ENCODE measurements at places on chromosomes 3 and 15.
A peak's percentile ranks its signal among the peaks of the same experiment; 100 is the strongest.

GRCh38 chr3:18033581-18034108, 291.2 kb upstream of the TBC1D5 start:
- H3K36me3 ChIP-seq = no peaks in the 10 kb centered on the region
- H3K4me1 ChIP-seq = no peaks in the 10 kb centered on the region
- H3K4me3 ChIP-seq = no peak overlapping the region
- no peak for DNase-seq
- H3K27ac ChIP-seq = no peak overlapping the region

DNA sequence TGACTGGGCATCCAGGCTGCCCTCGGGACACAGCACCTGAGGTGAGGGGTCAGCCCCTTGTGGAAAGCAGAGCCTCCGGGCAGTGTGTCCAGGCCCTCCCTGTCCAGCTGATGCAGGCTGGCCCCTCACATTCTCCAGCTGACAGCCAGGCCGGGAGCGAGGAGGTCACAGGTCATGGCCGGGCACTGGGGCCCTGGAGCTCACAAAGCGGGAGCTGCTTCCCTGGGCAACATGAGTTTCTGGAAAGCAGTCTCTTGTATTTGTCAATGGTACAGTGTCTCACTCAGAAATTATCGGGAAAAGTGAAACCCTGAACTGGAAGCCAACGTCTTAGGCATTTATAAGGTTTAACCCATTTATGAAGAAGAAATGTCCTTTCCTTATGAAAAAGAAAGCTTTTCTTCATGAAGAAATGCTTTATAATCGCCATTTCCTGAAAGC, 118.5 kb downstream of the OPA1 start:
- DNase-seq = no peak
- no peaks in the 10 kb centered on the region for H3K27me3 ChIP-seq
- no peaks in the 10 kb centered on the region for H3K4me1 ChIP-seq
- no peaks in the 10 kb centered on the region for H3K36me3 ChIP-seq
- no peak overlapping the region for H3K27ac ChIP-seq
- no peak overlapping the region for H3K4me3 ChIP-seq

DNA sequence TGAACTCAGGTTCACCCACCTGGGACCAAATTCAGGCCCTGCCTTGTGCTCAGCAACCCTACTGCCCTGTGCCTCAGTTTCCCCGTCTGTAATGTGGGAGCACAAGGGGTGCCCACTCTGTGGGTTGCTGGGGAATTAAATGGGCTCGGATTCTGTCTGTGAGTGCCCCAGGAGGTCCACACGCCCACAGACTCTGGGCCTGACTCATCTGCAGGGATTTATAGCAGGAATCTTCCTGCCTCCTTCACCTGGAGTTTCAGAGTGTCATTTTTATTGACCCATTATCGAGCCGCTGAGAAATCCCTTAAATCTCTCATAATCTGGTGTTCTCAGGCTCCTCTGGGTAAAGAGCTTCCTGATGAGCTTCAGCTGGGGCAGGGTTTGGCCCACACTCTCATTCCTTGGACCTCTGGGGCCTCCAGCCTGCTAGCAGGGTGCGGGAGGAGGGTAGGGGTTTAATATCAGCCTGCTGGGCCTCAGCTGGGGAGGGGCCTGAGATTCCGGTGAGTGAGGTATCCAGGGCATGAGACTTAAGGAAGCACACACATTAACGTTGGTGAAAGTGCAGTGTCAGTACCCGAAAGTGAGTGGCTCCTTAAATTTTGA, 16.4 kb downstream of the C3orf18 start:
- H3K4me3 ChIP-seq = no peak overlapping the region
- H3K4me1 ChIP-seq = no peaks in the 10 kb centered on the region
- H3K27ac ChIP-seq = no peak overlapping the region
- DNase-seq = no peak
- H3K27me3 ChIP-seq = no peaks in the 10 kb centered on the region
- H3K36me3 ChIP-seq = no peaks in the 10 kb centered on the region

DNA sequence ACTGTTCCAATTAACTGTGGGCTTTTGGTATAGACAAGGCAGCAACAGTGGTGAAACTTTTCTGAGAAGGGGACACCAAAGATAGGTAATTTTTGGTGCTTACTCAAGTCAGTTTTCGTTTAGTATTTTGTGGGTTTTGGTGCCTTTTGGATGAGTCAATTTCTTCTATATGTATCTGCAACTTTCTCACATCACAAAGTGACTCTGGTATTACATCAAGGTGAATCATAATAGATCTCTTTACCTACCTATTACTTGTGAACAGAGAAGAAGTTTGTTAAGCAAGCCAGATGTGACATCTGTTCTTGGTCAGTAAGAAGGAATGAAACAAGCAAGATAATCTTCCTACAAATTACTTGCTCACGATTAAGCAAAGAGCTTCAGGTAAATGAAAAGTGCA, 732.4 kb upstream of the DPPA4 start:
- no peaks in the 10 kb centered on the region for H3K4me1 ChIP-seq
- H3K4me3 ChIP-seq = no peak overlapping the region
- no peaks in the 10 kb centered on the region for H3K27me3 ChIP-seq
- H3K27ac ChIP-seq = no peak overlapping the region

DNA sequence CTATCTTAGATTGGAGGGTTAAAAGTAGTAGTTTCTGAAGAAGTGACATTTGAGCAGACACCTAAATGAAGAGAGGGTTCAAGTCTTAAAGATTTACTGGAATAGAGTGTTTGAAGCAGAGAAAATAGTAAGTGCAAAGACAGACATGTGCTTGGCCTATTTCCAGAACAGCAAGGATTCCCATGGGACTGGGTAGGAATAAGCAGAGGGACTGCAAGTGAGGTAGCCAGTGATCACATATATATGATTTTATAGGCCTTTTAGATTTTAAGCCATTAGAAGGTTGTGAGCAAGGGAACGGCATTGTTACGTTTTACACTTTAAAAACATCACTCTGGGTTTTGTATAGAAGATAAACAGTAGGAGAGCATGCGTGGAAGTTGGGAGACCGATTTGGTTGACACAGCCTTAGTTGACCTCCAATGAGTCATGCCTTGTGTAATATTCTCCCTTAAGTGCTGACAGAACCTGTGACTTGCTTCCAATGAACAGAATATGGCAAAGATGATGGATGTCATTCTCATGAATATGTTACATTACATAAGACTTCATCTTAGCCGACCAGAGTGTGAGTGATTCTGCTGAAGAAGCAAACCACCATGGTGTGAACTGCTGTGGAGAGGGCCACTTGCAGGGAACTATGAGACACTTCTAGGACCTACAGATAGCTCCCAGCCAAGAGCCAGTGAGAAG, 37.1 kb upstream of the SLC4A7 start:
- H3K4me1 ChIP-seq = peaks cover 21% of the 10 kb centered on the region
- DNase-seq = peak; percentile 68
- H3K36me3 ChIP-seq = no peaks in the 10 kb centered on the region
- H3K27ac ChIP-seq = peak overlapping the region; percentile 27
- no peaks in the 10 kb centered on the region for H3K27me3 ChIP-seq

DNA sequence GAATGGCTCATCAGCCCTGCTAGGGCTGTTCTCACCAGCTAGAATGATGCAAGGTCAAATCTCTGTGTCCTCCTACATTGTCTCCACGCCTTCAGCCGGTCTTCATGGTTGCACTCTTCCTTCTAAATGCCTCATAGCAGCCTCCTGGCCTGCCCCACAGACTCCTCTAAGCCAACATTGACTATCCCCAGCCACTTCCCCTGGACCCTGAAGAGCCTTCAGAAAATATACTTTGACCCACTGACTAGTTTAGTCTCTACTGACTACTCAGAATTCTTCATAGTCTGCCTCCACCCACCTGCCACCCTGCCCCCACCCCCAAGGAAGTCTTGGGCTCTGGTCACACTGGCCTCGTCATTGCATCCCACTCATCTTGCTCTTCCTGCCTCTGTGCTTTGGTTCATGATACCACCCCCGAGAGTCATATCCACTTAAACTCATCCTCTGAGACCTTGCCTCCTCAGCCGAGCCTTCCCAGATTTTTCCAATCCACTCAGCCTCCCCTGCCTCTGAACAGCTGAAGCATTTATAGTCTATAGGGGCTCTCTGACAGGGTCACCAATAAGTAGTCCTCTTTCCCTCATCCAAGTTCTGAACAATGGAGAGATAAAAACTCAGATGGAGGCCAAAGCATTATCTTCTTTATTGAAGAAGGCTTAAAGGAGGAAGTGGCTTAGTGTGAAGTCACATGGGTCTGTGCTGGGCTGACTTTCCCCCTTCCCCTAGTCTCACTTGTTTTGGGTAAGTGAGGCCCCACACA, 9.5 kb upstream of the DOCK3 start:
- H3K4me1 ChIP-seq = no peaks in the 10 kb centered on the region
- no peak overlapping the region for H3K4me3 ChIP-seq
- H3K36me3 ChIP-seq = no peaks in the 10 kb centered on the region
- no peak overlapping the region for H3K27ac ChIP-seq

DNA sequence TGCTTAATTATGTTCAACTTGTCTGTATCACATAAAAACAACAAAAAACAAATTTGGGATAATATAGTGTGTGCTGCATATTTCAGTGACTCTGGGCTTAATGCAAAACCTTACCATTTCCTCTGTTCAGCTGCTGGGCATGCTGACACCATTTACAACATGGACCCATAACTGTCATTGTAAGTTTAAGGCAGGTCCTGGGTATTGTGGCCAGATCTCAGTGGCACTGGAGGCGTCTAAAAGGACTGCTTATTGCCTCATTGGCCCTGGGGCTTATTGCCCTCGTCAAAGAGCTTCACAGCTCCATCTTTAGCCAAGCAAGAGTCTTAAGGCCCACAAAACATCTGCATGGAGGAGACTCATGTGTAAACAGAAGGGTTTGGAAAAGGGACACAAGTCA, 390.2 kb downstream of the NR2F2 start:
- no peaks in the 10 kb centered on the region for H3K27me3 ChIP-seq
- H3K4me3 ChIP-seq = no peak overlapping the region
- H3K27ac ChIP-seq = no peak overlapping the region
- no peak for DNase-seq
- no peaks in the 10 kb centered on the region for H3K4me1 ChIP-seq

GRCh38 chr3:186849374-186849975, 7.0 kb downstream of the ADIPOQ start:
- no peaks in the 10 kb centered on the region for H3K36me3 ChIP-seq
- H3K27ac ChIP-seq = no peak overlapping the region
- peaks cover 15% of the 10 kb centered on the region for H3K27me3 ChIP-seq

DNA sequence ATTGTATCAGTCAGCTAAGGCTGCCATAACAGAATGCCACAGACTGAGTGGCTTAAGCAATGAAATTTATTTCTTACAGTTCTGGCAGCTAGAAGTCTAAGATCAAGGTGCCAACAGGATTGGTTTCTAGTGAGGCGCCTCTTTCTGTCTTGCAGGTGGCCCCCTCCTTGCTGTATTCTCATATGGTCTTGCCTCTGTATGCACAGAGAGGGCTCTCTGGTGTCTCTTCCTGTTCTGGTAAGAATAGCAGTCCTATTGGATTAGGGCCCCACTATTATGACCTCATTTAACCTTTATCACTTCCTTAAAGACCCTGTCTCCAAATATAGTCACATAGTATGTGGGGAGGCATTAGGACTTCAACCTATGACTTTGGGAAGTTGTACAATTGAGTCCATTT, 253.9 kb downstream of the EDEM1 start:
- H3K27me3 ChIP-seq = no peaks in the 10 kb centered on the region
- H3K4me1 ChIP-seq = peaks cover 7% of the 10 kb centered on the region
- no peak for DNase-seq

DNA sequence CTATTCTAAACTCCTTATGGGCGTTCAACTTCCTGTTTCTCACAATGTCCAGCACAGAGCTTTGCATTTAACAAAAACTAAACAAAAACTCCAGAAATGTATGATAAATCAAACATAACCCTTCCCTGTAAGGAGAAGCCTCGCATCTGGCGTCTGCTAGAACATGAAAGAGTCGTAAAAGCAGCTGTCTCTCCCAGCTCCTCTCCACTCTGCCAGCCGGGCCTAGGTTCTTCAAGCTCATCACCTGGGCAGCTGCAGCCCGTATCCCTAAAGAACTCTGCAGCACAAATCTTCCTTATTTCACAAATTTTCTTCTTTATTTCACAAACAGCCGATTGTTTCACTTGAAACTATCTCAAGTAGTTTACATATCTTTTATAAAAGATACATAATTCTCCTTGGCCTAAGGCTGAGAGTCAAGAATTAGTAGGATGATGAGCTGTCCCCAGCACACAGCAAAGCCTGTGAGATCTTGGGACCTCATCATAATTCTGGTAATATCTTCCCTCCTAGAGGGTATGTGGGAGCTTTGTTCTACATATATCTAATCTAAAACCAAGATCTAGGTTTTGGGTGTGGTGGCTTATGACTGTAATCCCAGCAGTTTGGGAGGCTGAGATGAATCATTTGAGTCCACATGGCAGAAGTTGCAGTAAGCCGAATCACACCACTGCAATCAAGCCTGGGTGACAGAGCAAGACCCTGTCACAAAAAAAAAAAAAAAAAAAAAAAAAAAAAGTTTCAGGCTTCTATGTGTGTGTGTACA, 35.3 kb downstream of the ANXA2 start:
- H3K36me3 ChIP-seq = peaks cover 20% of the 10 kb centered on the region
- H3K27ac ChIP-seq = peak overlapping the region; percentile 71
- H3K4me3 ChIP-seq = no peak overlapping the region
- no peaks in the 10 kb centered on the region for H3K27me3 ChIP-seq

GRCh38 chr15:92884436-92885223, 15.5 kb upstream of the CHD2 start:
- no peak for DNase-seq
- peak overlapping the region; percentile 96 for H3K4me3 ChIP-seq
- H3K27ac ChIP-seq = peak overlapping the region; percentile 98
- peaks cover 60% of the 10 kb centered on the region for H3K4me1 ChIP-seq
- H3K36me3 ChIP-seq = peaks cover 9% of the 10 kb centered on the region
- no peaks in the 10 kb centered on the region for H3K27me3 ChIP-seq

DNA sequence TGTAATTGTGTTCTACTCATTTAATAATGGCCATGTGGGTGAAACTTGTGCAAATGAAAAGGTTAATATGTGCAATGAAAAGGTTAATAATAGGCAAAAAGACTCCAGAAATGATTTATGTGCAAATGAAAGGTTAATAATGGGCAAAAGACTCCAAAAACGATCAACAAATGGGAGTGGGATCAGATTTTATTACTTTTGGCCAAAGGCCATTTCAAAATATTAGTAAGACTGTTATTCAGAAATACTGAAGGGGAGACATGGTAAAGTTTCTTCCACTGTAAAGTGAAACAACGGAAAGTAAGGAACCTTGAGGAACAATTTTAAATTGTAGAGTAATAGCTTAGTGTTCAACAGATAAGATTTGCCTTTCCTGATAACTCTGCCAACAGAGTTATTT, 40.7 kb downstream of the STARD9 start:
- H3K4me3 ChIP-seq = no peak overlapping the region
- peaks cover 8% of the 10 kb centered on the region for H3K36me3 ChIP-seq

GRCh38 chr3:197508051-197508451, 47.7 kb downstream of the BDH1 start:
- no peak overlapping the region for H3K27ac ChIP-seq
- DNase-seq = no peak
- peaks cover 39% of the 10 kb centered on the region for H3K4me1 ChIP-seq
- H3K4me3 ChIP-seq = no peak overlapping the region
- no peaks in the 10 kb centered on the region for H3K36me3 ChIP-seq
- H3K27me3 ChIP-seq = no peaks in the 10 kb centered on the region

- H3K4me3 ChIP-seq = no peak overlapping the region
- DNase-seq = no peak
- peaks cover 15% of the 10 kb centered on the region for H3K27me3 ChIP-seq
- peaks cover 38% of the 10 kb centered on the region for H3K4me1 ChIP-seq
These were observed 3.3 kb downstream of the C3orf70 start for GRCh38 chr3:185149591-185149990.

- DNase-seq = no peak
- H3K4me1 ChIP-seq = no peaks in the 10 kb centered on the region
- no peaks in the 10 kb centered on the region for H3K27me3 ChIP-seq
These were observed 10.1 kb upstream of the AVEN start for GRCh38 chr15:34049112-34049511.

GRCh38 chr3:177828208-177828565, 630.9 kb upstream of the TBL1XR1 start:
- H3K27me3 ChIP-seq = no peaks in the 10 kb centered on the region
- no peak for DNase-seq
